Neural progenitor cell (in vitro differentiated cells): ENCODE measurements at places on chromosomes 11 and 22.

GRCh38 chr11:118042141-118042540 is 34.7 kb upstream of the TMPRSS4 start:
- no peak for DNase-seq

DNA sequence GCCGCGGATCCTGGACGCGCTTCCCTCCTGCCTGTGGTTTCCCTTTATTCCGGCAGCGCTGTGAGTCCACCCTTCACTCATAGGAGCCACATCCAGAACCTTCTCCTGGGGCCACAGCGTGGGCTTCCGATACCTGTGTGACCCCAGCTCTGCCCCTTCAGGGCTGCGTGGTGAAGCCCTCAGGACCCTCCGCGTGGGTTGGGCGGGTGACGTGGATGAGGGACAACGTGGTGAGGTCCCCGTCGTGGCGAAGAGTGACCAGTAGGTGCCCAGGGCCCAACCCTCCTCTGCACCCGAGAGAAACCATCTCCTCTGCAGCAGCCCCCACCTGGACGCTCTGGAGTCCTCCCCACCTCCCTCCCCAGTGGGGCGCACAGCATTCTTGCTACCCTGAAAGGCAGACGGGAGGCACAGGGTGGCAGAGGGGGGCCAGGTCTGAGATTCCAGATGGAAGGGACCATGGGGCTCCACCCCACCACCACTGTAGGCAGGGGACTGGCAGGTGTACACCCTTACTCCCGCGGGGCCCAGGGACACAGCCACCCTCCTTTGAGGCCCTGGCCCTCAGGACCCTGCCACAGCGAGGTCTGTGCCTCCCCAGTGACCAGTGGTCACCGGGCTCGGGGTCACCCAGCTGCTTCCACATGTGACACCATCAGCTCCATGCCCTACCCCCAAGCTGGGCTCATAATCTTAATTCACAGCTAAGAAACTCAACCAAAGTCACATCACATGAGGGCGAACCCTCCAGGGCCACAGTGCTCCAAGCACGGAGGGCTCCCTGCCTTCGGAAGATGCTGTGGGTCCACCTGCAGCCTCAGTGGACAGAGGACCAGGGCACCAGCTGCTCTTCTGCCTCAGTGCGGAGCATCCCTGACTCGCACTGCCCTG is 3.4 kb upstream of the ZBED4 start:
- no peak for DNase-seq

GRCh38 chr11:47854667-47855066 is 6.5 kb upstream of the NUP160 start:
- DNase-seq, result no peak

- no peak for DNase-seq
Observed at GRCh38 chr11:47508240-47508957, 44.5 kb downstream of the CELF1 start.

DNA sequence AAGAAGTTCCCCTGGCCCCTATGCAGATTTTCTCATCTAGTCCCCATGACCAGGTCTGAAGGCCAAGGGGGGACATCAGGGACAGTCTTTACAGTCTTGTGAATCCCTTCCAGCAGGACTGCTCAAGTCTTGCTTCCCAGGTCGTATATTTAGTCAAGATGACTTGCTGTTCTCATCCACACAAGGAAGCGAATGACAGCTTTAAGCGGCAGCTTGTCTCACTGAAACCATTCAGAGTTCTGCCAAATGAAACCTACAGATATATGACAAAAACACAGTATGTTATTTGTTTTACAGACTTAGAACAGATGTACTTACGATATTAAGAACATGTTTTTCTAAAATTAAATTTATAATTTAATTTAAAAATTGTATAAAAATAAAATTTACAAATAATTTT is 5.6 kb downstream of the VWA5A start:
- DNase-seq, result no peak

- DNase-seq, result no peak
Observed at GRCh38 chr22:50245214-50246072, 620 bp upstream of the TUBGCP6 start.

DNA sequence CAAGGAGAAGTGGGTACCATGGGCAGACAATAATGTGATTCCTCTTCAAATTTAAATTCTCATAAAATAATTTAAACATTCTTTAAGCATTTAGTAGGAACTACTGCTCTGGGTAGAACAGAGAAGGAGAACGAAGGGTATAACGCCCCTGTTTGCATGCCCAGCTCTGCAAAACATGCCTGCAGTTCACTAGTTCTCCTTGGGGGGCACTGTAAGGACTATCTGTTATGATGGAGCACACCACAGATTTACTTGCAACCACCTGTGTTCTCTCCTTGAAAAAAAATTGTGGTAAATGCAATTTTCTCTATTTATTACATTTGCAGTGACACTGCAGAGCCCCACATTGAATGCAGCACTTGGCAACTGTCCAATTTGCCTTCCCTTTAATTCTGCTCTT is 100.3 kb downstream of the GUCY1A2 start:
- peak; percentile 24 for DNase-seq
